Fibroblast of lung (primary cell): ENCODE measurements at places on chromosomes 12 and 14. TPM values are rescaled to one million over a fixed set of nuclear protein-coding genes. Genes with fewer than 3 reads are reported as not detected.

- no peak for DNase-seq
Measured at GRCh38 chr12:6608592-6609281, 1.6 kb upstream of the CHD4 start.

- DNase-seq = no peak
Measured at GRCh38 chr14:103217538-103217937, 94.3 kb downstream of the TNFAIP2 start.

Gene OTX2
- 0.08 TPM in 1 of 2 replicates, not detected in the other for polyA plus RNA-seq

- DNase-seq = no peak
Measured at GRCh38 chr12:69102856-69103255, 136.5 kb upstream of the CPSF6 start.

DNA sequence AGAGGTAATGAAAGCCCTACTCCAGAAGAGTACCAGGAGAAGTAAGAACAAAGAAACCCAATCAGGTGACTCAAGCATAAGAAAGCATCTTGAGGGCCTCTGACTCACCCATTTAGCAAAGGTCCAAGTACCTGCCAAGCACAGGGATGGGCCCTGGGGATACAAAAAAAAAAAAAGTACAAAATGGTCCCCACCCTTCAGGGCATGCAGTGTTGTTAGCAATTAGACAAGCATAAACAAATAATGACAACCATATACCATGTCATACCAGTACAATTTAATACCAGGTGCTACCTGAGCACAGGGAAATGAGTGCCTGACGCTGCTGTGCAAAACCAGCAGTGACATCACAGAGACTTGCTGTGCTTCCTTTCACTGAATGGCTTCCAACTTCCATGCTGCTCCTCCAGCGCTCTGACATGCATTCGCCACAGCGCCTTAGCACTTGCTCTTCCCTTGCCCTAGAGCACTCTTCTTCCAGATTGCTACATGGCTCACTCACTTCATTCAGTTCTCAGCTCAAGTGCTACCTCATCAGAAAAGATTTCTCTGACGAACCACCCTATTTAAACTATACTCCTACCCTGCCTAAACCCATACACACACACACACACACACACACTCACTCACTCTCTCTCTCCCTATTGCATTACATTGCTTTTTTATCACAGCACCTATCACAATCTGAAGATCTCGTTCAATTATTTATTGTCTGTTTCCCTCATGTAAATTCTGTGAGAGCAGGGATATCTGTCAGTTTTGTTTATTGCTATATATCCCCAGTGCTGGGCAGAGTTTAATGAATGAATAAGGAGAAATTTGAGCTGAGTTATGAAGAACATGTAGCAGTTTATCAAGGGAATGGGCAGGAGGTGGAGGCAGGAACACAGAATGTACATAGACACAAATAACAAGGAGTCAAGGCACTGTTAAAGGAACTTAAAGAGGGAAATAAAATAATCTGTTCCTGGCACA lies 12.9 kb upstream of the EPS8 start:
- DNase-seq = peak; percentile 60

- DNase-seq = no peak
Measured at GRCh38 chr14:72715215-72715849, 178.6 kb downstream of the DPF3 start.

Gene TEAD4
- polyA plus RNA-seq = 14.3 and 15.4 TPM in 2 replicates
